ENCODE measurements at places on chromosomes 5 and 9.

DNA sequence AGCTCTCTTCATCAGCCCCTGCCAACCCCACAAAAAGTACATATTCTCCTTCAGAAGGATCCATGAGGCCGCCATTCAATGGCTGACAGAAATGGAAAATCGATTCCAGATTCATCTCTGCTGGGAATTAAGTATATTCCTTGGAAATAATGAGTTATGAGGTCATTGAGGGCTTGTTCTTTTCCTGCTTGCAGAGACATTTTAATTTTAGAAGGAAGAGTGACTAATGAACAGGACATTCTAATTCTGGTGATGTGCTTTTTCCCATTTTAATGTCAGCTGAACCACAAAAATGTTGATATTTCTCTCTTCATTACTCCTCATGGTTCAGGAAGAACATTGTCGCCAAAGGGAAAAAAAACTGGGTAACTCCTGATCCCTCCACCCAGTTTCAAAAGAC lies 314.0 kb downstream of the PIK3R1 start:
- no peak for DNase-seq

DNA sequence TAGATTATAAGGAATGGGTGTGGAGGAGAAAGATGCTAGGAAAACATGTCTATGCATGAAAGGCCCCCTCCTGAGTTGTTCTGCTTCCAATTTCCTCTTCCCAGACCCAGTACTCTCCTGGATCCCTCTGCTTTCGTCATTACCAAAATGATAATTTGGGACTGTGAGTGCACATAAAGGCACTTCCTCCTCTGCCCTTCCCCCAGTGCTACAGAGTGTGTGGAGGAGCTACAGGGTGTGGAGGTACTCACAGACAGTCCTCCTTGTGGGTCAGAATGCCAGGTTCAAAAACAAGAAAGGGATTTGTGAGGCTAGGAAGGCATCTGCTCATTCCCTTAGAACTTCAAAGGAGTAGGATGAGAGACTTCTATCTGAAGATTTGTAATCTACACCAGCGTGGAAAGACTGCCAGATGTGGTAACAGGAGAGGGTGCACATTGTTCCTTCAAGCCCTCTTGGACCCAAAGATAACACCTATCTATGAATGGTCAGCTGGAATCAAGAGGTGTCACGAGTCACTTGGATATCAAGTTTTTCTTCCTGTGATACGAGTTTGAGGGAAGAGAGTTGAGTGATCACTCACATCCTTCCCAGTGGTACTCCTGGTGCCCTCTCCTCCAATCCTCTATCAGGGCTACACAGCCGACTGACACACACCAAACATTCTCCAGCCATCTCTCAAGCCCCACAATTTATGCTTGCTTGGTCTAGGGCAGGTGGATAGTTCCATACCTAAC lies 201.1 kb downstream of the EPB41L4A start:
- DNase-seq, result no peak

- no peak for DNase-seq
These were observed 20.0 kb upstream of the GRPEL2 start for GRCh38 chr5:149325166-149325735.

- DNase-seq, result no peak
These were observed 38.5 kb upstream of the RARS1 start for GRCh38 chr5:168447808-168448207.

- DNase-seq, result no peak
These were observed 546.4 kb upstream of the ARRDC3 start for GRCh38 chr5:91929522-91929817.

- no peak for DNase-seq
These were observed 43.5 kb downstream of the LIX1 start for GRCh38 chr5:97098922-97099321.

GRCh38 chr5:149019679-149020078 lies 43.2 kb downstream of the SH3TC2 start:
- DNase-seq, result no peak

DNA sequence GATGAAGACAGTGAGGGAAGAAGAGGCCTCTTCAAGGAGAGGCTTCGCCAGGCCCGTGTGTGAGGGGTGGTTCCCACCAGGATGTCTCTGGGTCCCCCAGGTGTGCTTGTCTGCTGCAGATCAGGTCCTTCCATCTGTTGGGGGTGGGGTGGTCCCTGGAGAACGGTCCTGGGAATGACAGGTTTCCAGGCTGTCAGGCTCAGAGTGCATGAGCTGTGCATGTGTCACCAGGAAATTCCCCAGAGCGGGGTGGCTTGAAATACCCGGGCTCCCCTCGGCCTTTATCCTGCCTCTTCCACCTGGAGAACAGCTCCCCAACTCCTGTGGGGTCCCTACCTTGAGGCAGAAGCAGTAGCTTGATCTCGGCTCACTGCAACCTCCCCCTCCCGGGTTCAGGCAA lies 118.8 kb downstream of the GAPVD1 start:
- no peak for DNase-seq

- no peak for DNase-seq
These were observed 28.7 kb upstream of the RARS1 start for GRCh38 chr5:168457542-168457941.

- DNase-seq, result no peak
These were observed 104.3 kb upstream of the MAP3K1 start for GRCh38 chr5:56710826-56711590.

GRCh38 chr5:150188146-150188842 lies 1.6 kb upstream of the SLC6A7 start:
- DNase-seq, result no peak

- DNase-seq, result no peak
These were observed 37.6 kb downstream of the ROPN1L start for GRCh38 chr5:10479154-10479721.

DNA sequence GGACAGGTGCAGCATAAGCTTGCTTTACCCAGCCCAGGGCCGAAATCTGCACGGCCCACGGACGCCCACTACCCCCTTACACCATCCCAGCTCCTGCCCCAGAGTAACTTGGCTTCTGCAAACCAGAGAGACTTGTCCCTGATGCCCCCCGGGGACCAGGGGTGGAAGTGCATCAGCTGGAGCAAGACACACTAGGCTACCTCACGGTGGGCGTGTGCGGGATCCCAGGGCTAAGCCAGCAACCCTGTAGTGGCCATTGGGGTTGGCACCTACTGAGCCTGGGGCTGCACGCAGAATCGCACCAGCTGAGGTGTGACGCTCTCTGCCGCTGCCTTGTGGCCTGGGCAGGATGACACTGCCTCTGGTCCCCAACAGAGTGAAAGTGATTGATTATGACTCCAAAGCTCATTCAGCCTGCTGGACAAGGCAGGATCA lies 6.1 kb upstream of the ZNF79 start:
- peak; percentile 57 for DNase-seq

GRCh38 chr5:149341876-149342275 lies 3.4 kb upstream of the GRPEL2 start:
- no peak for DNase-seq

DNA sequence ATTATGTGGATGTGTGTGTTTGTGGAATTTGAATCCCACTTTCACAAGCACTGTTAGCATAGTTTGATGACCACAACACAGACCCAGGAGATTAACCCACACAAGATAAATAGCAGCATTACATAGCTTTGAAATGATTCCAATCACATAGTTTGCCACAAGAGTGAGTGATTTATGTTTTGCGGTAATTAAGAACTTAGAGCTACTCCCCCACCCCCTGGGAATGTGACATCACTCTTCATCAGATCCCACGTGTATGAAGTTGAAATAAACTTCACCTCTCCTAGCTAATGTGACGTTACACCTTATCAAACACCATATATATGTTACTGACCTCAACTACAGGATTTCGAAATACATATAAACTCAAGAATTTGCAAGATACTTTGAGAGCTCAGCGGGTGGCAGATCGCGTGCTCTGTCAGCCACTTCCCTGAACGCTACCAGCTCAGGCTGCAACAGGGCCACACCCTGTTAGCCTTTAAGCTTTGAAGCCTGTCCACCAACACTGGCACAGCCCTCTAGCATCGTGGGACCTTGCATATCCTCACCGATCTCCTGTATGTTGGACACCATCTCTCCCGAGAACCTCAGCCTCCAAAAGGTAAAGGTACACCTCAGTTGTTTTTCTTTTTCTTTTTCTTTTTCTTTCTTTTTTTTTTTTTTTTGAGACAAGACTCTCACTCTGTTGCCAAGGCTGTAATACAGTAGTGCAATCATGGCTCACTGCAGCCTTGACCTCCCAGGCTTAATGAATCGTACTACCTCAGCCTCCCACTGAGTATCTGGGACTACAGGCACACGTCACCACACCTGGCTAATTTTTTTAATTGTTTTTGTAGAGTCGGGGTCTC lies 1.7 kb upstream of the AGTPBP1 start:
- DNase-seq, result peak; percentile 66
